ENCODE measurements at places on chromosomes 12 and 14. TPM values are rescaled to one million over a fixed set of nuclear protein-coding genes. Genes with fewer than 3 reads are reported as not detected.

- DNase-seq, result peak; percentile 53
These were observed 12.4 kb downstream of the TNS2 start for GRCh38 chr12:53062011-53062961.

DNA sequence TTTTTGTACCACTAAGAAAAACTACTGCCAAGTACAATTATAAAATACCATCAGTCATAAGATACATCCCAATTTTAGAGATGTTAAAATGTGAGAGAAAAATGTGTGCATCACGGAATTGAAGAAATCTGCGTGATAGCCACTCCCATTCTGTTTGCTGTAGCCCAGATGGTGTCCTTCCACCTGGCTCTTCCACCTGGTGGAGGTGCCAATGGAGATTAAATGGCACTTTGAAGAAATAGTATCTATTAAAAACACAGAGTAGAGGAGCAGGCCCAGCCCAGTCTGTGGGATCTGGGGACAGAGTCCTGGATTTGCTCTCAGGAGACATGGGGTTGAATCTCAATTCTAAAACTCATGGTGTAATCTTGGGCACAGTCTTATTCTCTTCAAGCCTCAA is 35.5 kb downstream of the TSPAN11 start:
- DNase-seq, result no peak

DNA sequence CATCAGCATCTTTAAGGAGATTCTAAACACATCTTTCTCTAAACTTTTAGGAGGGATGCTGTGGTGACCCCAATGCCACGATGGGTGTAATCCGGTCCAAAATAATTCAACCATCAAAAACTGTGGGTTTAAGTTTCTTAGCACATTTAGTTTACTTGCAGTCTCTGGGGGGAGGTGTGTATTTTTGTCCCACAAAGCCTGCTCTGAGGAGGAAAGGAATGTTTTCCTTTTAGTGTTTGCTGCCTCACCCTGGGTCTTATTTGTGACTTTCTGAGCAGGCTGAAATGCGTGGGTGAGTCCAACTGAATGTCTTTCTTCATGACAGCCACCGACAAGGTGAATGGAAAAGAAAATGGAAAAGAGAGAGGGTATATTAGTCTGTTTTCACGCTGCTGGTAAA is 1324.7 kb downstream of the AACS start:
- no peak for DNase-seq

Gene ASCL1
- not detected for total RNA-seq

GRCh38 chr14:91520138-91520537 is 10.0 kb upstream of the PPP4R3A start:
- no peak for DNase-seq

- no peak for DNase-seq
These were observed 56.8 kb downstream of the SDR9C7 start for GRCh38 chr12:56877195-56878009.

DNA sequence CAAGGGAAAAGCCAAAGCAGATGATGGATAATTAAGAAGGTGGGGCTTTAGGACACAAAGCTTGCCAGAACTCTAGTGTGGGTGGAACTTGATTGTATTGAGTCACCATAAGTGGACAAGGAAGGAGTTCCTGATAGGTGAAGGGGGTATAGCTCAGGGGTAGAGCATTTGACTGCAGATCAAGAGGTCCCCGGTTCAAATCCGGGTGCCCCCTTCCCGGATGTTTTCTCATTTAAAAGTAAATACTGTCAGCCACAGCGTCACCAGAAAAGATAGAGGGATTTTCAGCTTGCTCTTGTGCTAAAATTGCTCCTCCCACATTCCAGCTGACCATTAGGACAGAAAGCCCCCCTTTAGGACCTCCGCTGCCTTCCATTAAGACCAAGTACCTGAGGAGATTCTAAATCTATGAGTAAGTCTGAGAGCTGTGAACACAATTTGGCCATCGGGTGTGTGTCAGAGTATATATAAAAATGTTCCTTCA is 36.6 kb downstream of the DCAF4 start:
- DNase-seq, result no peak

- no peak for DNase-seq
These were observed 59.7 kb downstream of the TRPV4 start for GRCh38 chr12:109773384-109774011.

DNA sequence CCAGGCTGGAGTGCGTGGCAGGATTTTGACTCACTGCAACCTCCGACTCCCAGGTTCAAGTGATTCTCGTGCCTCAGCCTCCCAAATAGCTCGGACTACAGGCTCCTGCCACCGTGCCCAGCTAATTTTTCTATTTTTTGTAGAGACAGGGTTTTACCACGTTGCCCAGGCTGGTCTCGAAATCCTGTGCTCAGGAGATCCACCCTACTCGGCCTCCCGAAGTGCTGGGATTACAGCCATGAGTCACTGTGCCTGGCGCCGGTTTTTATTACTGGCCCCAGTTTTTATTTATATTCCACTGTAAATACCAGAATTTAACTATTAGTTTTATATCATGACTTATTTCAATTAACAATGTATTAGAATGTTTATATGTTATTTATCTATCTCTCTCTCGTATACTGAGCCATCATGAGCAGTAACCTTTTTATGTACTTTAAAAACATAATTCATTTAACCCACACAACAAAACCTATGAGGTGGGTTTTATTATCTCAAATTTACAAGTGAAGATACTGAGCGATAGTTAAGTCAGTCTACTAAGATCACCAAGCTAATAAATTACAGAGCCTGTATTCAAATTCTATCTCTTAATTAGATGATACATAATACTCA is 47.8 kb downstream of the HECTD1 start:
- DNase-seq, result no peak

GRCh38 chr12:39224971-39225370 is 217.9 kb downstream of the KIF21A start:
- no peak for DNase-seq

Gene TPI1
- total RNA-seq, result 694 TPM

Data from activated naive CD4-positive, alpha-beta T cell treated with anti-CD3 and anti-CD28 coated beads, Interleukin-2, amount 50 U/mL, for 72 hours (primary cell).